ENCODE measurements at places on chromosomes 4 and X.

DNA sequence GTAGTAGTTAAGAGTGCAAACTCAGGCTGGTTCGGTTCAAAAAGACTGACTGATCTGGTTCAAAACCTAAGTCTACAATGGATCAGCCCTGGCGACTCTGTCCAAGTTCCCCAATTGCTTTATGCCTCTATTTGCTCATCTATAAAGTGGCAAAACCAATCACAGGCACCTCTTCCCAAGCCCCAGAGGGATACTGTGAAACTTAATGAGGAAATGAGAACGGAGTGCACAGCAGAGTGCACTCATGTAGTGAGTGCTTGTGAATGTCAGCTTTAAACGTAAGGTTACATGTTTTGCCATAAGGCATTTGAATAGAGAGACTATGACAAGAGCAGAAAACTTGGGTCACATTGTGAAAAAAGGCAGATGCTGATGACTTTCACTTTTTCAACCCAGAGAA, 199.7 kb upstream of the KLF3 start:
- DNase-seq: no peak

GRCh38 chr4:8913858-8914460, 42.3 kb upstream of the HMX1 start:
- DNase-seq: no peak

- no peak for DNase-seq
These were observed 92.2 kb upstream of the MAML3 start for GRCh38 chr4:140246216-140246615.

DNA sequence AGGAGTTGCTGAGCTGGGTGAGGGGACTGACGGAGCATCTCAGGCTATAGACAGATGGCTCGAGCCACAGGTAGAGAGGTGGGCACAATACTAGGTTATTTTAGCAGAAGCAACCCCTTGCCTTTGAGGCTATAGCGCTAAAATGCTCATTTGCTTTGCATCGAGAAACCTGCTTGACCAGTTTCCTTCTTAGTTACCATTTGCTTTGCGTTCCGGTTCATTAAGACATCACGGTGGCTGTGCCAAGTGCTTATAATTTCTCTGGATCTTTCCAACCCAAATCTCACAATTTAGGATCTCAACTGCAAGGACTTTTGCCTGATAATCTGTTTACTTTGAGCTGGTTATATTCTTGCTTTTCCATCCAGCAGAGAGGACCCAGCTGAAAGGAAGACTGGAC, 40.8 kb downstream of the DLG3 start:
- DNase-seq: no peak

GRCh38 chrX:111444881-111445280, 32.9 kb upstream of the DCX start:
- DNase-seq: no peak

DNA sequence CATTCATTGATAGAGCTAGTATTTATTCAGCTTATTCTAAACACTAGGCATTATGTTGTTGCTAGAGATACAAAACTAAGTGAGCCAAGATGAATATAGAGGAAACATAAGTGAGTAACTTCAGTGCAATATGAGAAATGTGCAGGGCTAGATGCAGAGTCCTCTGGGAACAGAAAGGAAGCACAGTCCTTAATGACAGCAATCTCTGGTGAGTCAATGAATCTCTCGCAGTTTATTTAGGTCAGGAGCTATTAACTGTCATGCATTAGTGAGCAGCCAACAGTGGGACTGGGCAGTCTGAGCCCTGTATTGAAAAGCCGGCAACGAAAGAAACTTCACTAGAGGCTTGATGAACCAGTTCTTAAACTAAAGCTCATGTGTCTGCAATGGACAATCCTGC, 598.1 kb upstream of the MAGEB2 start:
- DNase-seq: no peak

DNA sequence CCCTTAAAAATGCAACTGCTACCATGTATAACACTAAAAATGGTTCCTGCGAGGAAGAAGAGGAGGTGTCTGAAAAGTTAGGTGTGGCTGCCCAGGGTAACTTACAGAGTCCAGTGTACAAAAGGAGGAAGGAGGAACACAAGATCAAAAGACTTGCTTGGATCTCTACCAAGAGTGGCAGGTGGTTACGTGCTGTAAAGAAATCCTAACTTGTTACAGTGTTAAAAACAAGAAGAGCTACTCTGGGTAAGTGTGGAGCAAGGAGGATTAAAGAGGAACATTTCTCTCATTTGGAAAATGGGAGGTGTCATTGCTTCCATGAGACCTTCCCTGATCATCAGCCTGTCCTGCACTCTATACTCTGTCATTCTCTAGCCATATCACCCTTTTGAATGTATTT, 242.0 kb downstream of the PTTG2 start:
- DNase-seq: no peak

DNA sequence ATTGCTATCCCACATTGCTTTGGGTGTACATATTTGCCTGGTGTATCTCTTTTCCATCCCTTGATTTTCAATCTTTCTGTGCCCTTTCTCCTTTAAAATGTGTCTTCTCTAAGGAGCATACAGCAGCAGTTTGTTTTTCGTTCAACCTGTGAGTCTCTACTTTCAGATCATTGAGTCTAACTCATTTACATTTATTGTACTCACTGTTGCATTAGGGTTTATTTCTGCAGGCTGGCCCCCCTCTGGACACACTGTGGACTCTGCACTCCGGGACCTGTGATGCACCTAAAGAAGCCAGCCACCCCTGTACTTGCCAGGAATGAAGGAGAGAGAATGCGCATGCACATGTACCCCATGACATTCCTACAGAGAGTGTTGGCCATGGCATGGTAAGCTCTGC, 93.0 kb downstream of the FAM53A start:
- no peak for DNase-seq

Data from retina (tissue), 1 donor.